ENCODE measurements at places on chromosomes 5 and 9.
A peak's percentile ranks its signal among the peaks of the same experiment; 100 is the strongest.

- DNase-seq: no peak
Observed at GRCh38 chr5:55929020-55929799, 65.6 kb downstream of the IL6ST start.

DNA sequence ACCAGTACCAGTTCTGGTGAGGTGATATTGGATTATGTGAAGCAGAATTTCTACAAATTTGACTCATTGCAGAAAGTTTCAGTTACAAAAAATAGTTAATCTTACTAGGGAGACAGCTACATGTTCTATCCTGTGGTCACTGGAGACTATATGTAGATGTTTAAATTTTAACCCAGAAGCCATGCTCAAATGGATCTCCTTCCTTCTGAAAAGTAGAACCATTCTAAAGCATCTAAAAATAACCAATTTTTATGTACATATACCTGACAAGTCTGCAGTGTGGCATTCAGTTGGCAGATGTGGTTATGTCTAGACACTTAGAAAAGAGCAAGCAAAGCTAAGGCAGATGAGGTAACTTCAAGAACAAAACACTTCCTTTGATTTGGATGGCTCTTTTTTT is 65.5 kb upstream of the POU4F3 start:
- no peak for DNase-seq

DNA sequence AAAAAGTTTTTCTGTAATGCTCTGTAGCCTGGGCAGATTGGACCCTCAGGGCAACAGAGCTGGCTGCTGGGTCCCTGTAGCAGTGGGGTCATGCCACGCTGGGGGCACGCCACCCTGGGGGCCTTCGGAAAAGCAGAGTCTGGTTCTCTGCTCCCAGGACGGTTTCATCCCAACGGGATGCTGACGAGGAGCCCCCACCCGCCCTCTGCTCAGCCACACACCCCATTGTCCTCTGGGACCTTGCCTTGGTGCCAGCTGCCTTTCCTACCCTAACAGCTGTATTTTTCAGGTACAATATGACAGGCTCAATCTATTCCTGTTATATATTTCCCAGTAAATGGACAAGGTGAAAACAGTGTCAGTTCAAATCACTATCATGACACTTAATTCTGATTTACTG is 29.0 kb upstream of the MVB12B start:
- no peak for DNase-seq

- DNase-seq: no peak
Observed at GRCh38 chr9:87834357-87834756, 48.3 kb upstream of the SPATA31E1 start.

DNA sequence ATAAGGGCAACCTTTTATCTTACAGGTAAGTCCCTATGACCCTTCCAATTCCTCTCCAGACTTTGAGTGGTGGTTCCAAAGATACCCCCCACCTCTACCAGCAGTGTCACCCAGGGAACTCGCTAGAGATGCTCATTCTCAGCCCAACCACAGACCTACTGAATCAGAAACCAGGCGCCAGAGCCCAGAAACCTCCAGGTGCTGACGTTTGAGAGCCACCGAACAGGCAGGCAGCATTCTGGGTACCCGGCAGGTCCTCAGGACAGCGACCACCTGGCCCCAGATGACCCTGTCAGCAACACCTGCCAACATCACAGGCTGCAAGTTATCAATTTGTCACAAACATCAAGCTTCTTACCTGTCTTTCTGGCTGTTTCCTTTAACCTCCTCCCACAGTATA is 19.5 kb downstream of the RAPGEF1 start:
- DNase-seq: no peak

GRCh38 chr5:56746553-56747339 is 68.6 kb upstream of the MAP3K1 start:
- DNase-seq: no peak

DNA sequence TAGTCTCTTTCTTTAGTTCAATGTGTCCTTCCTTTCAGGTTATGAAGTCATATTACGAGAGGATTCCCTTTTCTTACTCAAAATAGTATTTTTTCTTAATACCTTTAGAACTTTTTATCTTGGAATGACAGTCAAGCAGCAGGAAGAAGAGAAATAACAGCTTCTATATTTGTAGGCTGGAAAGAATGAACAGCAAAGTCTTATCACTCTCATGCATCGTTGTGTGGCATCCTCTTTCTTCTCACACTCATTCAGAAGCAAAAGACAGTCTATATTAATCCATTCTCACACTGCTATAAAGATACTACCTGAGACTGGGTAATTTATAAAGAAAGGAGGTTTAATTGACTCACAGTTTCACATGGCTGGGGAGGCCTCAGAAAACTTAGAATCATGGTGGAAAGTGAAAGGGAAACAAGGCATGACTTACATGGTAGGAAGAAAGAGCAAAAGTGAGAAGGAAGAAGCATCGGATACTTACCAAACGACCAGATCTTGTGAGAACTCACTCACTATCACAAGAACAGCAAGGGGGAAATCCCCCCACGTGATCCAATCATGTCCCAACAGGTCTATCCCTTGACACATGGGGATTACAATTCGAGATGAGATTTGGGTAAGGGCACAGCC is 1646.1 kb upstream of the CDH6 start:
- DNase-seq: no peak

DNA sequence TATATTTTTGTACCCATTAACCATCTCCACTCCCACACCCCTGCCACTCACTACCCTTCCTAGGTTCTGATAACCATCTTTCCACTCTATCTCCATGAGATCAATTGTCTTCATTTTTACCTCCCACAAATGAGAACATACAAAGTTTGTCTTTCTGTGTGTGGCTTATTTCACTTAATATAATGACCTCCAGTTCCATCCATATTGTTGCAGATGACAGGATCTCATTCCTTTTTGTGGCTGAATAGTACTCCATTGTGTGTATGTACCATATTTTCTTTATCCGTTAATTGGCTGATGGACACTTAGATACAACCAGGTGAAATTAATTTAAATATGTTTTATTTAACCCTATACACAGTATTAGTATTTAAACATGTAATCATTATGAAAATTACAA is 552.9 kb downstream of the PDE4D start:
- DNase-seq: no peak

- no peak for DNase-seq
Observed at GRCh38 chr9:3857091-3857490, 331.3 kb upstream of the RFX3 start.

DNA sequence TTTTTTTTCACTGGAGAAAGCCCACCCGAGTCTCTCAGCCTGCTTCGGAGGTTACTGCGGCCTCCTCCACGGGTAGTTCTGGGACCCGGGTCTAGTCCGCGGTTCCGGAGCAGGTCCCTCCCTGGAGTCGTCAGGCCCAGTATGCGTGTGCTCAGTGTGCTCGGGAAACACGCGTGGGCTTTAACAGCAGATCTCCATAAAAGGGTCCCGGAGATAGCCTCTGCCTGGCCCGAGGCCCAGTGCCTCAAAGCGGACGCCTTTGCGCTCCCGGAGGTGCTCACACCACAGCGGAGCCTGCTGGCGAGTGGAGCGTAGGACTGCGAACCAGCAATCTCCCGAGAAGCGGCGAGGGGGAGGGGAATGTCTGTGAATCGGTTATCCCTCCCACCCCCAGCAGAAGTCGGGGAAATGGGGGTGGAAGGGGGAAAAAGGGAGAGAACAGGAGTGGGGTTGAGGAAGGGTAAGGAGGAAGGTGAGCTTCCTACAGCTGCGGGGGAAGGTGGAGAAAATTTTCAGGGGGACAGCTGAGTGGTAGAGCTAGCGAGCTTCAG is 28.7 kb downstream of the CDKN2A start:
- peak; percentile 33 for DNase-seq

DNA sequence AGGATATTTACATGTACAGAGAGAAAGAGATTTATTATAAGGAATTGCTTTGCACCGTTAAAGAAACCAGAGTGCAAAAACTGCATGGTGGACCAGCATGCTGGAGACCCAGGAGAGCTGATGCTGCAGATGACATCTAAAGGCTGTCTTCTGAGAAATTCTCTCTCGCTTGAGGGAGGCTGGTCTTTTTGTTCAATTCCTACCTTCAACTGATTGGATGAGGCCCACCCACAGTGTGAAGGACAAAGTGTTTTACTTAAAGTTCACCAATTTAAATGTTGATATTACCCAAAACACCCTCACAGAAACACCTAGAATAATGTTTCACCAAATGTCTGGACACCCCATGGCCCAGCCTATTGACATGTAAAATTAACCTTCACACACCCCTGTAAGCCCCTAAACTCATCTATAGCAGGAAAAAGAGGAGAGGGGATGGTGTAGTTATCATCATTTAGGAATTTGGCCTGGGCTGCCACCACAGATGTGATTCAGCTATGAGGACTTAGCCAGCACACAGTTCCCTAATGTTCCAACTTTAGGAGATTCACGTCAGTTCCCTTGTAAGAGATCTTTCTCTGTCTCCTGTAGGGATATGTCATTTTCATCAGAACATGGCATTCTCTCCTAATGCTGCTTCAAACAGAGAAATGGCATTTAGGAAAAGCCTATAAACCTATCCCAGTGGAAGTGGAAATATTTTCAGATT is 358.2 kb upstream of the TLE4 start:
- DNase-seq: no peak

DNA sequence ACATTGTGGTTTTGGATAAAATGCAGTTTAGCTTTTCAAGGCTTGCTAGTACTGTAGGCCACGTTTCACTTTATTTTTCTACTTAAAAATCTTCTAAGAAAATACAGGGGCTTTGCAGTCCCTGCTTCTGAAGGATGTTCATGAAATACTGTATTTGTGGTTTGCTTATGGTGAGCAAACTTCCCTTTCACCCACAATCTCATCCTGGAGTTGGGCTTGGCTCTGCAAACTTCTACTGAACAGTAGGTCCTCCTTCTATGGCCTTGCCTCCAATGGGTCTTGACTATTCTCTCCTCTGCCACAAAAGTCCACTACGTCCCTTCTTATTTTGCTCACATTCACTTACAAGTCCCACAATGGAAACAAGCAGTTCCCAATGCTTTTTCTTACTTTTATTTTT is 502.7 kb upstream of the KLF4 start:
- DNase-seq: no peak

- no peak for DNase-seq
Observed at GRCh38 chr9:87263291-87263690, 234.4 kb upstream of the DAPK1 start.

- no peak for DNase-seq
Observed at GRCh38 chr9:125652759-125653158, 54.2 kb downstream of the MAPKAP1 start.

DNA sequence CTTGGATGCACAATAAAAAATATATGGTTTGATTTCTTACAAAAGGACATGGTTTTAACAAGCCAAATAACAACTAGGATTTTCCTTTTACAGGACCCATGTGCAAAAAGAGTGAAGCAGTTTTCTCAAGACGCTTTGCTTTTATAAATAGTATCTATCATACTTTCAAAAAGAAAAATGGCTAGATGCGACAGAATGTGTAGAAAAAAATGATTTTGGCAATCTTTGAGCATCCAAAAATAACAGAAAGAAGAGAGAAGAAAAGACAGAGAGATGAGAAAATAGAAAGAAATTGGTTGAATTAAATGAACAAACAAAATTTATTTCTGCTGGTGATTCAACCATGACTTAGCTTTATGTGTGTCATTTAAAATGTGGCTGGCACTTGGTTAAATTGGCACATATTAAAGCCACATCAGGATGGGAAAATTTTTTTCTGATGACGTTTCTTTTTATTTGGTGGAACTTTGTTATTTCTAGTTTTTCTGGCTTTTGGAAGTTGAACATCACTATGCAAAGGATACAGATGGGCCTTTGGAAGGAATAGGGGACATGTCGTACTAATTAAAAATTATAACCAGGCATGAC is 35.6 kb upstream of the NREP start:
- no peak for DNase-seq

DNA sequence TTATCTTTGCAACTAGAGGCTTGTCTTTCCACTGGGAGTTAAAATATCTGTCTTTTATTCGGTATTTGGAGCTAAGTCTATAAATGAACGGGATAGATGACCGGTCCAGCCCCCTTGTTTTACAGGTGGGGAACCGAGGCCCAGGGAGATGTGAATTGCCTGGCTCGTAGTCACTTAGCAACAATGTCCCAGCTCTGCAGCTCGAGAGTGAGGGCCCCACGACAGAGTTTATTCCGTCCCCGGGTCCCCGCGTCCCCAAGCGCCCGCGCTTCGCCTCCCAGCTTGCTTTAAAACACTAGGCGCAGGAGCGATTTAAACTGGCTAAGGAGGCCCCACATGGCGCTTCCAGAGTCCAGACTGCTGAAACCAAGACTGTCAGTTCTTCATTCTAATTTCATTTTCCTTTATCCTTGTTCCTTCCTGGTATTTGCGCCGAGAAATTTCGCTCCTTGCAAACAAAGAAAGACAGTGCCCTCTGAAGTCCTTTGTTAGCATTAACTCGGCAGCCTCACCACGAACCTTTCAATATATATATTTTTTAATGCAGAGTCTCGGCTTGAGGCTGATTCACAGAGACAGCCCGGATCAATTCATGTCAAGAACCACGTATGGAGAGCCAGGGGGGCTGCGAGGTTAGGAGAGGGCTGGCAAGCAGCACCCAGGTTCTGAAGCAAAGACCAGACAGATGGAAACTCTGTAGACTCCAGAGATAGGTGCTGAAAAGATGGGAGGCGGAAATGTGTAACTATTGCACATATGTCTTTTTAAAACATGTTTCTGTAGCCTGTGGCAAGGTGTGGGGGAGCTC is 1.4 kb upstream of the ENC1 start:
- no peak for DNase-seq

DNA sequence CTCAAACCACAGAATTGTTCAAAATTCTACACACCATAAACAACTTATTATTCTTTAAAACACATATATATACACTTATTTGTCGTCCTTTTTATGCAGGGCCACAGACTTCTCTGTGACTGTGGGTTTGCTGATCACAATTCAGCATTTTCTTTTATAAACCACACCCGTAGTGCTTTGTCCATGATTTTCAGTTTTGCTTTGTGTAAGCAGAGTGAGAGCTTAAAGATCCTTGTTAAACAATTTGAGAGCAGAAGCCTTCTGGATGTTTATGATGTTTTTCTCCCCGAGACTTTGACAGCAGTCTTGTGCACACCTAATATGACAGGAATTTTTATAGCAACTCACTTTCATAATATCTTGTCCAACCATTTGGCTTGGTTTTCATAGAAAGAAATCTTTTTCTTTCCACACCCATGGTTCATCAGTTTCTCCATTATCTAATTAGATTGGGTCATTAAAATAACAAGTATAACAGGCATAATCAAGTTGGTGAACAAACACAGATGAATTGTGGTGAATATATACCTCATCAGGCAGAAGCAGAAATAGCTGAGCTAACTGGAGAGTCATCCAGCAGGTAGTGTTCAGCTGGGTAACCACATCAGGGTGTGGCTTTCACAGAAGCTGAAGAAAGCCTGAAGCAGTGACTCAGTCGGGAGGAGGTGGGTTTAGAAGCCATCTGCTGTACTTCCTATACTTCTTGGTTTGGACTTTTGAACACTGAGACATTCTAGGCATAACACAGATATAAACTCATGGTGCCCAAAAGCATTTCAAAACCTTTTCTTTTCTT is 232.8 kb downstream of the DOCK8 start:
- no peak for DNase-seq

GRCh38 chr5:68285075-68285840 is 69.7 kb downstream of the PIK3R1 start:
- DNase-seq: no peak

GRCh38 chr9:107242073-107243030 is 40.7 kb upstream of the RAD23B start:
- no peak for DNase-seq
